ENCODE measurements at places on chromosomes 3 and 15. TPM values are rescaled to one million over a fixed set of nuclear protein-coding genes. Genes with fewer than 3 reads are reported as not detected.

DNA sequence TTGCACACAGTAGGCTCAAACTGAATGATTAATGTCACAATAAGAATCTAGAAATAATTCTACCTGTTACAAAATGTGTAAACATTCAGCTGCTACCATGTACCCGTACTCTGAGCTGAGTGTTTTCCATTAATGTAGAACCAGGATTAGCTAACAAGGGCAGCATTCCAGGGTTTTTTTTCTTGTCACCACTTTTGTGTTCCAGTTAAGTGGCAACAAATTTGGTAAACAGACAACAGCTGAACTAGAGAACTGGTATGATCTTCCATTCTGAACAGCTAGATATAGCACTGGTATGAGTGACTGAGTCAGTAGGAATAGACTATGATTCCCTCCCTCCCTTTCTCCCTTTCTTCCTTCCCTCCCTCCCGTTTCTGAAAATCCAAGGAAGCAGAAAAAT lies 229.4 kb downstream of the CD47 start:
- DNase-seq = no peak

GRCh38 chr3:13002398-13003124 lies 70.7 kb downstream of the IQSEC1 start:
- DNase-seq = no peak

- no peak for DNase-seq
These were observed 154.3 kb downstream of the GOLIM4 start for GRCh38 chr3:167941234-167941995.

DNA sequence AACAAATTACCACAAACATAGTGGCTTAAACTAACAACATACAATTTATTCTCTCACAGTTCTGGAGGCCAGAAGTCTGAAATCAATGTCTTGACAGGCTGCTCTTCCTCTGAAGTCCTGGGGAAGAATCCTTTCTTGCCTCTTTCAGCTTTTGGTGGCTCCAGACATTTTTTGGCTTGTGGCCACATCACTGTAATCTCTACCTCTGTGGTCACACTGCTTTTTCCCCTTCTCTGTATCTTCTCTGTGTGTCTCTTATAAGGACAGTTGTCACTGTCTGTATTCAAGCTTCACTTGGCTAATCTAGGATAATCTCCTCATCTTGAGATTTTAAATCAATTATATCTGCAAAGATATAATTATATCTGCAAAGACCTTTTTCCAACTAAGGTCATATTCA lies 80.3 kb upstream of the ABHD2 start:
- DNase-seq = no peak

DNA sequence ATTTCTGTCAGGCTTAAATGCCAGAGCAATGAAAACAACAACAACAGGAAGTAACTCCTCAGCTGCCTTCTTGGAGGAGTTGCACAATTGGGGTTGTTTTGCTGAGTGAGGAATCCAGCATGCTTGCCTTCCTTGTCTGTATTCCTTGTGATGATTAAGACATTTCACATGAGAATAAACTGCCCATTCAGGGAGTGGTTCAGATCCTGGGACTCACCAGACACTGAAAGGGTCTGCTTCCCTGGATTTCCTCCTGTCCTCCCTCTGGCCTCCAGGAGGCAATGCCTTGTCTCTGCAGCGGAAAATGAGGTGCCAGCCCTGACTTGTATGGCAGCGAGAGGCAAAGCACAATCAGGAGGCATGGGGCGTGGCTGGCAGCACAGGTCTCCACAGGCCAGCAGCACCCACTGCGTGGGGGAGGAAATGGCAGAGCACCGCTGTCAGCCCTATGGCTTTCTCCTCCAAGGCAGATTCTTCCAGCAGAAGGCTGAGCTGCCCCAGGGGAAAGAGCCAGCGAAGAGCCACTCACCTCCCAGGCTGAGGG lies 41.5 kb downstream of the RBP2 start:
- DNase-seq = no peak

- no peak for DNase-seq
These were observed 8.7 kb downstream of the HYPK start for GRCh38 chr15:43808960-43809678.

CCR3 gene
- total RNA-seq = not detected
